ENCODE measurements at places on chromosomes 1 and 21.

- no peak for DNase-seq
These were observed 41.0 kb downstream of the TGFBR3 start for GRCh38 chr1:91844862-91845528.

GRCh38 chr1:183287191-183287675 is 101.2 kb downstream of the LAMC2 start:
- DNase-seq, result no peak

DNA sequence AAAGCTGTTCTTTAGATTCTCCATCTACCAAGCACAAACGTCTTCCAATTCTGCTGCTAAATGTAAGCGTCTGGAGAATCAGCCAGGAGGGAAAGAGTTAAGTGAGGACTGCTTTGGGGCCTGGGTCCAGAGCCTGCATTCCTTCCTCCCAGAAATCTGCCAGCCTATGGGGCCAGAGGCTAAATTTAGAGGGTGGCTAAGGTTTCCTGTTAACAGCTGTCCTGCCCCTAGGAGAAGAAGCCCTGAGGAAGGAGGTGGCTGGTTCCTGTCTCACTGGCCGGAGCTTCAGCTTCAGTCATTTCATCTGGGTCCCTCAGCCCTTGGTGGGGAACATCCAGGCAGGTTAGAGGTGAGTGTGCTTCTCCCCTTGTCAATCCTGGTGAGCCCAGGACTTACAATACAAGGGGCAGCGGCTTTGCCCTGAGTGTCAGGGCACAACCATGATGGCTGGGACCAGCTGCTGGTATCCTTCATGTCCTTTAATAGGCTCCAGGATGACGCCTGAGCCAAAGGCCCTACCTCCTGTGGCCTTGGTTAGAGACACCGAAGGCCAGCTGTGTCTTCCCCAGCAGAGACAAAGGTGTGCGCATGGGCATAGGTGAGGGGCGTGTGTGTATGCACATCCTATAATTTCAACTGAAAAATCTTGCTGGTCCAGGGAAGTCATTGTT is at the start of gene STYXL2:
Gene STYXL2 (plus strand): TSS at position 230 of the 671 bp plus-strand sequence. CDS start 775 bp downstream, outside the sequence.
- no peak for DNase-seq

DNA sequence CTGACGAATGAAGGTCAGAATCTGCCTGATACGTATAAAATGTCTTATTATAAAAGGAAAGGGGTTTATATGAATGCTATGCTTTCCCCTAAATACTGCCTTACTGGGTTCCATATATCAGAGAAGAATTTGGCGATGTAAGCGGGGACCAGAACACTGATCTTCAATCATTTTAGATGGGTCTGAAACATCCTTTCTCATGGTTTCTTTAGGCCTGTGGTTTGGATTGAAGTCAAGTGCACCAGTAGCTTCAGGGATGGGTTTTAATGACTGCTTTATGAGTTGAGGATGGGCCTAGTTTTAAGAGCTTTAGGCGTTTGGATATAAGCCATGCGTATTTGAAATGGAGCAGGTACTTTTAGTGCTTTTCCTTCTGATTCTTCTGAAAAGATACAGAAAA is 6.9 kb downstream of the FMN2 start:
- no peak for DNase-seq

GRCh38 chr1:116983112-116983511 is 18.4 kb upstream of the CD101 start:
- DNase-seq, result no peak

DNA sequence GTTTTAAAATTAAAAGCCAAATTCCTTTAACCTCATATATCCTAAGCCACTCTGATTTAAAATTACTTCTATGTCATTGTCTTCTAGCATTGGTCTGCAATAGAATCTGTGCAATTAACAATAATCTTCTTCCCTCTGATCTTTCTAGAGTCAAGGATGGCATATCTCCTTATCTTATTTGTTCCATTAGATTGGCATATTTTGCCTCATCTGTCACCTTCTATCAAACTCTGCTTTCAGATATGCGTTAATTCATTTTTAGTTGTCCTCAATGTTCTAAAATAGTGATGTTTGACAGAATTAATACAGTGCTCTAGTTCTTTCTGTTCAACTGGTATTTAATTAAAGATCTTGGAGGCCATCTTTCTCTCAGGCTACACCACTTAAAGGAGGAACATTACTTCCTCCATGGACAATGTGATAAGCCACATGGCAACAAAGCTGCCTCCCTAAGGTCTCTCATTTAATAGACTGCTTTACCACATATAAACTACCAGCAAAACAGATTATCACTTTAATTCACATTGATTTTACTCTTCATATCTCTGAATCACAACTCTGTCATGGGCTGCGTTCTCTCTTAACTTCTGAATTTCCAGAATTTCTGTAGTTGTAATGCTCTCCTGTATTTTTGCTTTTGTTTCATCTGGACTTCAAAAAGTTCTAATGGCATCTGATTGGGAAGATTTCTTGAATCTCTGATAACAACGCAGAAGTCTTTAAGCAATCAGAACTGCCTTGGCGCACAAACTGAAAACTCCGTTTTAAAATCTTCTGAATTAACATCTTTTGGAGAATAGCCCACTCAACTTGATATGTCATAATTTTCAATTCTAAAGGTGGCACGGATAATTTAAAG is 2.8 kb downstream of the NRIP1 start:
- no peak for DNase-seq

DNA sequence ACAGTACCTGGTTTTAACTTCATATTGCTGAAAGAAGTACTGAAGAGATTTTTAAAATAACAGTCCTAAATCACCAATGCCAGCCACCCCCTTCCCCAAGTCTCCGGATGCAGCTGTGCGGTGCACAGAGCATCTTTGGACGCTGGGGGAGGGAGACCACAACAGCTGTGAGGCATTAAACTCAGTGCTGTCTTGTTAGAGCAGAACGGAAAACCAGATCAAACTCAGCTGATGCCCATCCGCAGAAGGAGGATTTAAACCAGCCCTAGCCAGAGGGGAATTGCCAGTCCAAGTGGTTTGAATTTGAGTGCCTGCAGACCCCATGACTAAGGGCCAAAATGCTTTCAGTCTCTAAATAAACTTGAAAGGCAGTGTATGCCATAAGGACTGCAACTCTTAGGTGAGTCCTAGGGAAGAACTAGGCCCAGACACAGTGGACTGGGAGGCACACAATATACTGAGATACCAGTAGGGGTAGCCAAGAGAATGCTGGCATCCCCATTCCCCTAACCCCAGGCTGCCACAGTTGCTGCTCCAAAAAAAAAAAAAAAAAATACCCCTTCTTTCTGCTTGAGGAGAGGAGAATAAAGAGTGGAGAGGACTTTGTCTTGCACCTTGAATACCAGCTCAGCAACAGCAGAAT is 576.2 kb downstream of the NEGR1 start:
- no peak for DNase-seq

- no peak for DNase-seq
These were observed 73.2 kb upstream of the CYP2J2 start for GRCh38 chr1:59999746-60000145.

DNA sequence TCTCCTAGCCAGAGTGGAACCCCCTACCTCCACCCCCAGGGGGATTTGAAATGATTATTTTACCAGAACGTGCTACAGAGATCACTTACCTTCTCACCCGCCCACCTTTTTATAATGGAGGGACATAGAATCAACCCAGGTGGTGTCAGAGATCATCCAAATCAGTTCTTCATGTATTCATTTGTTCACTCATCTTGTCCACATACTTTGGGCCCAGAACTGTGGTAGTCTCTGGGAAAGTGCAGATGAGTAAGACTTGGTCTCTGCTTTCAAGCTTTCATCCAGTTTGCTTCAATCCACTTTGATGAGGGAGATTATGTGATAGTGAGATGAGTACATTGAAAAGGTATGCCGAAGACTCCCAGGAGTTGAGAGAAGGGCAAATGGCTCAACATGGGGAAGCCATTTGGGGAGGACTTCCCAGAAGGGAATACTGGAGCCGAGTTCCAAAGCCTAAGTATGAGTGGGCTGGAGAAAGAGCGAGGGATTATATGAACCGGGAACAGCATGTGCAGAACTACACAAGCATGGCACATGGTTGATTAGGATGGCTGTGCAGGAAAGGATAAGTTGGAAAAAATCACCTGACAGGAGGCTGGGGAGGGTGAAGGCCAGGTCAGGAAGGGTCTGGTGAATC is 1.9 kb downstream of the FGGY start:
- DNase-seq, result no peak

DNA sequence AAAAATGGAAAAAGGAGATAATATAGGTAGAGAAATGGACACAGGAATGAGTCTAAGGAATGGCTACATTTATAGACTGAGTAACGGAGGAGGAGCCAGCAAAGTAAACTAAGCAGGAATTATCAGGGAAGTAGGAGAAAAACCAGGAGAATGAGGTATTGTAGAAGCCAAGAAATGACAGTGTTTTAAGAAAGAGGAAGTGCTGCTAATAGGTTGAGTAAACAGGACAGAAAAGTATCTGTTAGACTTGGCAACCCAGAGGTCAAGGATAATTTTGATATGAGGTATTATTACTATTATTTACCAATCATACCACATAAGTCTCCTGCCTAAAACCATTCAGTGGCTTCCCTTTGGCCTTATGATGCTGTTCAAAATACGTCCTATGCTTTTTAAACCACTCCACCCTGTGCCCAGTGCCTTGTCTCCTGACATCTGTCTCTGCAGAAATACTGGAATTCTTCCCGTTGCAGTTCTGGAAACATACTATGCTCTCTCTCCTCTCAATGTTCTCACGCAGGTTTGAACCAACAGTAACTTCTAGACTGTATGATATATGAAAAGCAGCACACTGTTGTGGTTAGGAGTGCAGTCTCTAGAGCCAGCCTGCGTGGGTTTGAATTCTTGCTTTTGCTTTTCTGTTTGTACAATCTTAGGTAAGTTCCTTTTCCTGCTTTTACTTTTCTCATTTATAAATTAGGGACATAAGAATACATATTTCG is 24.6 kb upstream of the NEK7 start:
- no peak for DNase-seq

DNA sequence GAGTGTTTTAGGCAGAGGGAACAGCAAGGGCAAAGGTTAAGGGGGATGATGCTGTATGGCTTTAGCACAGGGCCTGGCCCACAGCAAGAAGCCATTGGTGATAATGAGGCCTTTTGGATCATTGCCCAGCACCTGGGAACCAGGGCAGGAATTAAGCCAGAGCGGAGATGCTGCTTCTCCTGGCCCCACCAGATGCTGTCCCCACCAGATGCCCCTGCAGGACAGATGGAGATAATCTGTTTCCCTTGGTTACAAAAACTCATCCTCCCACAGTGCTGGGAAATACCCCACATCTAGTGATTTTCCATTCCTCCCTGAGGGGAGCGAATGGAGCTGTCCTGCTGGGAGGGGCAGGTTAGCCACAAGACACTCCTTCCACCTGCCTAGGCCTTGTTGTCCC is 18.8 kb downstream of the OPRD1 start:
- DNase-seq, result no peak

DNA sequence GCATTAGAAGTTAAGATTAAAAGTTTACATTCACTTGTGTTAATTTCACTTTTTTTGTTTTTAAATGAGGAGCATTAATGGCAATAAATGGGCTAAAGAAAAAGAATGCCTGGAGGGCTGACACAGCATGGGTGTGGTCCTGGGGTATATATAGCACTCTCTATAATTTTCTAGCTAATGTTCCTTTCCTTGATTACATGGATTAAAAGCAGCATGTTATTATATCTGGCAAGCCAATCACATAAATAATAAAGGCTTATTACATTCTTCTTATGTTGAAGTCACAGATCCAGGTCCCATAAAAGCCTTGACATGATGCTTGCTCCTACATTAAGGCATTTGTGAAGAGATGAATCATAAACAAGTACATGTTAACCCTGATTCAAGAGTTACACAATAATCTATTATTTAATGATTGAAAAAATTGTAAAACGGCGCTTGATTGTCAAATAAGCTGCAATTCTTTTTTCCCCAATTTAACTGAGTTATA is 91.4 kb downstream of the LYPLAL1 start:
- no peak for DNase-seq

DNA sequence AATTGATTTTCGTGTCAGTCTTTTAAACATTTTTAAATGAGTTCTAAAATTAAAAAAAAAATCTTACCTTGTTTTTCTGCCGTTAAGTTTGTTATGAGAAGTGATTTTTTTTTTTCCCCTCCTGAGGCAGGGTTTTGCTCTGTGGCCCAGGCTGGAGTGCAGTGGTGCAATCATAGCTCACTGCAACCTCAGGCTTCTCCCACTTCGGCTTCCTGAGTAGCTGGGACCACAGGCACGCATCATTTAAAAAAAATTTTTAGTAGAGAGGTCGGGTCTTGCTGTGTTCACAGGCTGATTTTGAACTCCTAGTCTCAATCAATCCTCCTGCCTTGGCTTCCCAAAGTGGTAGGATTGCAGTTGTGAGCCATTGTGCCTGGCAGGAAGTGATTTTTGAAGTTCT is 41.1 kb downstream of the MTR start:
- DNase-seq, result no peak

GRCh38 chr1:217525773-217526490 is 105.0 kb downstream of the GPATCH2 start:
- DNase-seq, result no peak

GRCh38 chr1:160850541-160850940 is 12.1 kb downstream of the CD244 start:
- DNase-seq, result no peak
